ENCODE measurements at places on chromosomes 5 and 9.

- DNase-seq, result no peak
These were observed 262.8 kb downstream of the RFX3 start for GRCh38 chr9:3262826-3263529.

DNA sequence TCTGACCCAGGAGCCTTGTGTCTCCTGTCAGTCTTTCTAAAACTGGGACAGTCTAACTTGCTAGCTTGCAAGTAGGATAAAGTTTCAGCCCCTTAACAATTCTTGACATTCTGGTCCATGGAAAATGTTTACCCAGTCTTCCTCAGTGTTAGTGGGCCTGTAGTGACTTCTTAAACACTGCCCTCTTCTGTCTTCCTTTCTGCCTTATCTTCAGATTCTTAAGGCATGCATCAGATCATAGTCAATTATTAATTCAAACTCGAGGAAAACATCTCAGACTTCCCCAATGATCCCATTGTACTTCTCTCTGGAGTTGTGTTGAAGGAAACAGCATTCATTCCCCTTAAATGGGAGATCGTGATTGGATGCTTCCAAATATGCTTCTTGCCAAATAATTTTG lies 1199.8 kb downstream of the DTWD2 start:
- no peak for DNase-seq

- no peak for DNase-seq
These were observed 20.4 kb upstream of the ITGA1 start for GRCh38 chr5:52767217-52767743.

- peak; percentile 57 for DNase-seq
These were observed 6.1 kb upstream of the CRB2 start for GRCh38 chr9:123349691-123350480.

GRCh38 chr9:105281926-105282325 lies 37.5 kb downstream of the SLC44A1 start:
- DNase-seq, result no peak

DNA sequence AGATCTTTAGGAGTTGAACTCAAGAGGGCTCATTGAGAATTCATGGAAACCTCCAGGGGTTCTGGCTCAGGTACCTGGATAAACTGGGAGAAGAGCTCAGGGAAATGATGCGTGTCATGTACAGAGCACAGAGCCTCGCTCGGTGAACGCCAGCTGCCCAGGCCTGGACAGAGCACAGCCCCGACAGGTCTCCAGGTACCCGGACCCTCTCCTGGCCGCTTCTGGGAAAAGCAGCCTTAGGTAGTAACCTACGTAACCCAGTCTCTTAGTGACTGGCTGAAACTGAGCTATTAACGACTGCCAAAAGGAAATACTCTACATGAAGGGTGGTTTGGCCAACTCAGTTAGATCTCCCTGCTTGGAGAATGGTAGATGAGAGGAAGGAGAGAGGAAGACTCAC lies 157.4 kb downstream of the TTLL11 start:
- DNase-seq, result no peak
